ENCODE measurements at places on chromosomes 2 and 18.
A peak's percentile ranks its signal among the peaks of the same experiment; 100 is the strongest.

DNA sequence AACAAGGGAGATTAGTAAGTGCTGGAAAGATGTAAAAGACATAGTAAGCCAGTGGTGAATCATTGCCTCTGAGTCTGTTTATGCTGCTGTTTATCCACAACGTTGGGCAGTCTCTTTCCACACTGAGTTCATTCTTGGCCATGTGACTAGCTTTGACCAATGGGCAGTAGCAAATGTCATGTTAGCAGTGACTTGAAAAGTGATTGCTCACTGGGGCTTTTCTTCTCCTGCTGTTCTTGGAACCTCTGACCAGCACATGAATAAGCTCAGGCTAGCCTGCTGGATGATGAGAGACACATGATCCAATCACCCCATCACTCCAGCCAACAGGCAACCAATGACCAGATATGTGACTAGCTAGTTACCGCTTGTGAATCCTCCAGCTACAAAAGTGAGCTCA lies 360.4 kb downstream of the SLC4A3 start:
- H3K27ac ChIP-seq, result no peak overlapping the region
- H3K27me3 ChIP-seq, result no peaks in the 10 kb centered on the region
- peak; percentile 23 for DNase-seq
- H3K36me3 ChIP-seq, result no peaks in the 10 kb centered on the region
- no peaks in the 10 kb centered on the region for H3K4me1 ChIP-seq

DNA sequence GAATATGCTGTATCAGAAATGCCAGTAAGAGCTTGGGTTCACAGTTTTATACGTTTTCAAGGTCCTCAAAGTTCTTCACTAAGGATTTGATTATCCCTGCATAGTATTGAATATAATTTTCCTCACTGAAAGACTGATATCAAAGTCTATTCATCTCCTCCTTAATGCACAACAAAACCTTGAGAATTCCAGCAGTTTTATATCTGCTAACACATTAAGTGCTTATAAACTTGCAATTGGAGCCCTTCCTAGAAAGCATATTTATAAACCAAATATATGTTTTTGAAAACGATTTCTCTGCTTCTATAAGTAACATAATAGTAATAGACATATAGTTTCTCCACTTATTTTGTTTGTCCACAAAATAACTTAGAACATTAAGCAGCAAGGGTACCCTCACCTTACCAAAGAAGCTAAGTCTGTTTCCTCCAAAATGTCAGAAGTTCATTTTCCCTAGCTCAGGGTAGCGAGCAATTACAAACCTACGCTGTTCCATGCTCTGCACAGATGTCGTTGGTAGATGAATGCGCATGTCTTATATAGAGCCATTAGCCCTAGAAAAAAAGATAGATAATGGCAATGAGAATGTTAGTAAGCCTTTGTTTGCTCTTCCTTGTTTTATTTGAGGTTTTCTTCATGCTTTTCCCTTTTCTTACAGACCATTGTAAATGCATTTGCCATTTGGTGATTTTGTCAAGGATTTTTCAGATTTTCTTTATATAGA lies 213.2 kb downstream of the RBM43 start:
- H3K27me3 ChIP-seq, result no peaks in the 10 kb centered on the region
- no peaks in the 10 kb centered on the region for H3K4me1 ChIP-seq
- no peak for DNase-seq
- H3K36me3 ChIP-seq, result no peaks in the 10 kb centered on the region
- no peak overlapping the region for H3K4me3 ChIP-seq

- H3K4me3 ChIP-seq, result no peak overlapping the region
- no peaks in the 10 kb centered on the region for H3K27me3 ChIP-seq
- no peak overlapping the region for H3K27ac ChIP-seq
- H3K4me1 ChIP-seq, result peaks cover 2% of the 10 kb centered on the region
Measured at GRCh38 chr2:183259921-183260320, 135.7 kb downstream of the NUP35 start.

DNA sequence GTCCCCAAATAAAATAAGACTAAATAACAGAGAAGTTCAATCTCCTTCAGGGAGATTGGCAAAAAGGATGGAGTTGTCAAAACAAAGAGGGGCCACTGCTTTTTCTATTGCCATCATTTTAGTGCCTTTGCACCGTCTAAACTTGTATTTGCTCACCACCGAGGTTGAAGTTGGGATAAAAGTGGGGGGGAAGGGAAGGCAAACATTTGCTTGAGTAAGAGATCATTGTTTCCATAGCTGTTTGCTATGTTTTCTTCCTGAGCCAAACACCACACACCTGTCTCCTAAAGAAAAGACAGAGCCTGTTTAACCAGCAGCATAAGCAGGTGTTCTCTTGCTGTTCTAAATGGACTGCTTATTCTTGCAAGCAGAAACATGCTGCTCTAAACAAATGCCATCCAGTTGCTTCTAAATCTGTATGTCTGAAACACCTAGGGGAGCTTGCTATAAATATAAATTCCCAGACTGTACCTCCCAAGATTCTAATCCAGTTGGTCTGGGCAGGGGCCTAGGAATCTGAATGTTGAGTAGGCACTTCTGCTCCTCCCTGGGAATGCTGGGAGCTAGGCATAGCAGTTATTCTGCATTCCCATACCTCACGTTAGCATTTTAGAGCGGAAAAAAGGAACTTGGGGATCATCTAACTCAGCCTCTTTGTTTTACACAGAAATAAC lies 179.4 kb upstream of the ARL4C start:
- H3K36me3 ChIP-seq, result no peaks in the 10 kb centered on the region
- H3K4me1 ChIP-seq, result no peaks in the 10 kb centered on the region
- H3K27ac ChIP-seq, result no peak overlapping the region
- no peaks in the 10 kb centered on the region for H3K27me3 ChIP-seq

DNA sequence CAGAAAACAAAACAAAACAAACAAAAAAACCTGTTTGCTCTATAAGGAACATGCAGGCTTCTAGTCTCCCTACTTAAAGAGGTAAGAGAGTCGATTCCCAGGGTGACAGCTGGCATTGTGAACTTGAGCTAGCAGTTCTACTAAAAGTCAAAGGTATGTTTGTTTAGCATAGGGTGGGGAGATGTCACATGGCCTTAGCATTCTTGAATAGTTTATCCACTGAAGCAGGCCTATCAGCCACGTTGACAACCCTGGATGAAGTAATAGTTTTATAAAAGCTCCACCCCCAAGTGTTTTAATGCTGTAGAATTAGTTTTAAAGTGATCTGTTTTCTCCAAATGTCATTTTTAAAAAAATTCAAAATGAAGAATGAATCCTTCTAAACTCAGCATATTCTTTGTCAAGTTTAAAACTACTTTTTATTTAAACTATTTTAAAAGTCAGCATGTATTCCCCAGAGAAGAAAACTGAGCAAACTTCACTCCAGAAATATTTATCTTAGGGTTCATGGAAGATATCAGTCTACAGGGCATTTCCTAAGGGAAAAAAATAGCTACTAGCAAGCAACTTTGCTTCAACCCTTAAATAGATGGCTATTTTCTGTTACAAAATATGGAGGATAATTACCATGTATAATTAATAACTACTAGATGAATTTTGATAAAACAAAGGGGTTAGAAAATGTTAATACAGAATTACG lies 1.7 kb downstream of the MYOM1 start:
- peak; percentile 84 for DNase-seq
- H3K27ac ChIP-seq, result no peak overlapping the region
- no peaks in the 10 kb centered on the region for H3K27me3 ChIP-seq

GRCh38 chr2:207534417-207534816 lies 4.7 kb downstream of the CREB1 start:
- DNase-seq, result no peak
- no peak overlapping the region for H3K4me3 ChIP-seq
- H3K27ac ChIP-seq, result no peak overlapping the region
- H3K27me3 ChIP-seq, result no peaks in the 10 kb centered on the region
- no peaks in the 10 kb centered on the region for H3K4me1 ChIP-seq

- H3K27ac ChIP-seq, result no peak overlapping the region
- H3K4me3 ChIP-seq, result no peak overlapping the region
- no peaks in the 10 kb centered on the region for H3K27me3 ChIP-seq
- no peaks in the 10 kb centered on the region for H3K36me3 ChIP-seq
Measured at GRCh38 chr2:196549052-196549451, 90.5 kb upstream of the CCDC150 start.

GRCh38 chr2:71807581-71808451 lies 339.8 kb downstream of the CYP26B1 start:
- H3K4me3 ChIP-seq, result no peak overlapping the region
- no peaks in the 10 kb centered on the region for H3K36me3 ChIP-seq
- H3K27me3 ChIP-seq, result no peaks in the 10 kb centered on the region

DNA sequence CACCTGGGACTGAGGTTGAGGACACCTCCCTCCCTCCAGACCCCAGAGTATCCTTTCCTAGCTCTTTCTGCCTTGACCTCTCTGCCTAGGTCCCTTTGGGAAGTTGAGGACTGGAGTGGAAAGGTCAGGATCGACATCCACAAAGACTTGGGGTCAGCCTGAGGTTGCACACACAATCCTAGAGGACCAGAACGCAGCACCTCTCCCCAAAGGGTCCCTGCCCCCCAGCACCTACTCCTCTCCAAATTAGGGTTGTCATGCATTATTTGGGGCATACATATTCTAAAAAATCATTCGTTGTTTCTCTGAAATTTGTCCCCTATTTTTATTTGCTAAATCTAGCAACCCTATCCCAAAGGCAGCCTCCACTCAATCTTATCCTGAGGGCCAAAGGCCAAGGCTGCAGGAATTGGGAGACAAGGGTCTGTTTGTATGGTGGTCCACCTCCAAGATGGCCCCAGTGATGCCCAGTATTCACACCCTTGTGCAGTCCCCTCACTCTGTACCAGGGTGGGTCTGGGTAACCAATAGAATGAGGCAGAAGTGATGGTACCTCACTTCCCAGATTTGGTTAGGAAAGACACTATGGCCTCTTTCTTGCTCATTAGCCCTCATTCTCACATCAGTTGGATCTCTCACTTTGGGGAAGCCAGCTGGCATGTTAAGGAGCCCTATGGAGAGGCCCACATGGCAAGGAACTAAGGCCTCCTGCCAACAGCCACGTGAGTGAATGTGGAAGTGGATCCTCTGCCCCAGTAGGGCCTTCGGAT lies 3.5 kb upstream of the CHRNG start:
- H3K27ac ChIP-seq, result no peak overlapping the region
- H3K4me3 ChIP-seq, result no peak overlapping the region
- no peak for DNase-seq
- no peaks in the 10 kb centered on the region for H3K36me3 ChIP-seq

DNA sequence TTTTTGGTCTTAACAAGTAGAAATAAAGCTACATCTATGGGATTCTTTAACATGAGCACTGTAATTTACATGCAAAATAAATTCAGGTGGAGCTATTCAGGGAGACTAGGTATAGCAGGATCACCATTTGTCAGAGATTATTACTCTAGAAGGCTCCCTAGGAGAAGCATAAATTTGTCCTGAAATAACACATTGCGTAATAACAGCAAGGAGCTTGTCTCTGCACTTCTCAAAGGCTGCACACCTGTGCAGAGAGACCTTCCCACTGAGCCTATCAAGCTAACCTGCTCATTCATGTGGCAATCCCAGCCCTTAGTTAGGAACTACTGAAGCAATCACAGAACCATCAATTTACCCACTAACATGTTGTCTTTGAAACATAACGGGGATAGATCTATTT lies 437.4 kb upstream of the MC4R start:
- H3K4me3 ChIP-seq, result no peak overlapping the region
- H3K36me3 ChIP-seq, result no peaks in the 10 kb centered on the region
- no peaks in the 10 kb centered on the region for H3K4me1 ChIP-seq
- DNase-seq, result no peak
